Left hindlimb (tissue), 1 donor: ENCODE measurements at places on chromosomes 4 and X.

- no peak for DNase-seq
Observed at GRCh38 chrX:8845060-8845459, 43.9 kb upstream of the FAM9A start.

DNA sequence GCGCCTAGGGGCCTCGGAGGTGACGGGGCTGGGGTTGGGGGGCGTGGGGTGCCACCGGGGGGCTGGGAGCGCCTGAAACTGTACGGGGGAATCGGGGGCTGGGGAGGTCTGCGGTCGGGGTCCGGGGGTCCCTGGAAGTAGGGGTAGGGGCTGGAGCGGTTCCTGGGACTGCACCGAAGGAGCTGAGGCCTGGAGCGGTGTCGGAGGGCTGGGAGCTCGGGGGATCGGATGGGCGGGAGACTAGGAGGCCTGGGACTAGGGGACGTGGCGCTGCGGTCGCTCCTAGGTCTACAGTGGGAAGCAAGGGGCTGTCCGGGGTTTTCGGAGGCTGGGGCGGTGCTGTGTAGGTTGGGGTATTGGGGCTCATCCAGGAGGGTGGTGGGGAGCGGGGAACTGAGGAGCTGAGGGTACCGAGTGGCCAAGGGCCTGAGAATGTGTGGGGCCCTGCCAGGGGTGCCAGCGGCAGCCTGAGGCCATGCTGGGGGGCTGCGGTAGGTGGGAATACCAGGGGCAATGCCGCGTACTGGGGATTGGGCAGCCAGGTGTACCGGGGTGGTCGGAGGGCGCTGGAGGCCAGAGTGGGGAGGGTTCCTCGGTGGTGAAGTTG, 562 bp downstream of the AKAP17A start:
- DNase-seq, result no peak

DNA sequence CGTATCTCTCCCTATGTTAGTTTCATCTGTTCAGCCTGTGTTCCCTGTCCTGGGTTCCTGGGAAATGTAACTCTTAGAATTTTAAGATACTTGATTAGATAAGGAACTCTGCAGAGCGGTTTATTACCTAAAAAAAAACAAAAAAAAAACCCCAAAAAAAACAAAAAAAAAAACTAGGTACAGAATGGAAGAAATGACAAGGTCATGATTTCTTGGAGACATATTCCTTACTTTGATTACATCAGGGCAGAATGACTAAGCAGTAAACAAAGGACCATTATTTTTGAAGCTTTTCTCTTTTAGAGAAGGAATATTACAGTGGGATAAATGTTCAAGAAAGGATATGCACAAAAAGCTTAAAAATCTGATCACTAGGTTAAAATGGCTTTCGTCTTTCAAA, 171.8 kb downstream of the ARAP2 start:
- no peak for DNase-seq

DNA sequence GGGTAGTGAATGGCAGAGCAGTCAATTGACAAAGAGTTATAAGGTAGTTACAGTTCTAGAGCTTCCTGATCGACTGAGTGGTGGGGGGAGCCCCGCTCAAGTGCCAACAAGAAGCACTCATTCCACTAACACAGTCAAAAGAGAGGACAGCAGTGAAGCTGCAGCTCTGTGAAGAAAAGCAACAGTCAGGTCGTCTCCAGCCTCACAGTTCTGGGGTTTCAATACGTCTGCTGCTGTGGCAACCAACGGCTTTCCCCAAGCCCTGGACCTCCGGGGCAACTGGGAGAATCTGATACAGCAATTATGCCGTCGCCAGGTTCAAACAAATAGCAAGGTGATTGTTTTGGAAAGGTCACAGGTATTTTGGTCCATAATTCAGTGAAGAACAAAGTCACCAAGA, 30.8 kb downstream of the GPM6B start:
- DNase-seq, result no peak

DNA sequence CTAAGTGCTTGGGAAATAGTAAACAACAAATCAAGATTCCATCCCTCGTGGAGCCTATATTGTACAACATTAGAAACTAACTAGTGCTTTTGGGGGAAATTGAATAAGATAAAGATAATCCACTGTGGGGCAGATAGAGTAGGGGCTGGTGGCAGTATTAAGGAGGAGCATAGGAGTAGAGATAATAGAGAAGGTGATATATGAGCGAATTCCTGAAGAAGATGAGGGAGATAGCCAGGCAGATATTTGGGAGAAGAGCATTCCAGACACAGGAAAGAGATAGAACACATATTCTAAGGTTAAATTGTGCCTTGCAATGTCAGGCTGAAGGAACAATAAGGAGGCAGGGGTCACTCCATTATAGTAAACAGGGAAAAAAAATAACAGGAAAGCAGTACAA, 218.2 kb downstream of the GRID2 start:
- no peak for DNase-seq

DNA sequence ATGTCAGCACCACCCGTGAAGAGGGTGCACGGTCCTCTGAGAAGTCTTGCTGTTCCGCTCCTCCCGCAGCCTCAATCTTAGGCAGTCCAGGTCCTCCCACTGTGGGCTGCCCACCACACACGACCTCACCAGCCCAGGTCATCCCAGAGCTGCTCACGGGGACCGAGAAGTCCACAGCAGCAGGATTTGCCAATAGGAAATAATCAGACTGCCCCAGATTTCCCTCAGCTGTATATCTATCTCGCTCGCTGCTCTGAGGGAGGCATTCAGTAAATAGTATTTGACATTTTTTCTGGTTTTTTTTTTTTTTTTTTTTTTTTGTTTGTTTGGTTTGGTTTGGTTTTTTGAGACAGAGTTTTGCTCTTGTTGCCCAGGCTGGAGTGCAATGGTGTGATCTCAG, 83.8 kb downstream of the STOX2 start:
- no peak for DNase-seq

DNA sequence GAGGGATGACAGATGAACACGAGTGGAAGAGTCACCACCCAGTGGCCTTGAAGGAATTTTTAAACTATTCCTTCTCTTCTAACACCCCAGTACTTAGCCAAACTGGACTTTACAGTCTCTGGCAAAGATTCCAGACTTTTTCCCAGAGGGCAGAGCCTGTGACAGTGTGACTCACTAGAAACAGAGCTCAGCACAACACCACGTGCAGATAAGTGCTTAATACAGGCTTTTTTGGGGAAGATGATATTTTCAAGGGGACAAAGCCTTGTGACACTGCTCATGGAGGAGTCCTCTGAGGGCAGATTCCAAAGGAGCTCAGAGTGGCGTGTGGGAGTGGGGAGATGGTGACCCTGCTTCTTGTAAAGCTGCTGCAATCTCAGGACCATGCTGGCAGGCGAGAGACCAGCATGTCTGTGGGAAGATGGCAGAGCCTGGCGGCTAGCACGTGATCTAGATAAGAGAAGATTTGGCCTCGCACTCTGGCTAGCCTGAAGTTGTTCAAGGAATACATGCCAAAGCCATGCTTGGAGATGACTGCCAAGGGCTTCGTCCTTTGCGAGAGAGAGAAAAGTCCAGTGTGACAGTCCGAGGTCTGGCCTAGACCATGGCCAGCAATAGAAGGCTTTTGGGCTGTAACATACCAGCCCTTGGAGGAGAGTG, 2.4 kb downstream of the RAB33A start:
- DNase-seq, result no peak

DNA sequence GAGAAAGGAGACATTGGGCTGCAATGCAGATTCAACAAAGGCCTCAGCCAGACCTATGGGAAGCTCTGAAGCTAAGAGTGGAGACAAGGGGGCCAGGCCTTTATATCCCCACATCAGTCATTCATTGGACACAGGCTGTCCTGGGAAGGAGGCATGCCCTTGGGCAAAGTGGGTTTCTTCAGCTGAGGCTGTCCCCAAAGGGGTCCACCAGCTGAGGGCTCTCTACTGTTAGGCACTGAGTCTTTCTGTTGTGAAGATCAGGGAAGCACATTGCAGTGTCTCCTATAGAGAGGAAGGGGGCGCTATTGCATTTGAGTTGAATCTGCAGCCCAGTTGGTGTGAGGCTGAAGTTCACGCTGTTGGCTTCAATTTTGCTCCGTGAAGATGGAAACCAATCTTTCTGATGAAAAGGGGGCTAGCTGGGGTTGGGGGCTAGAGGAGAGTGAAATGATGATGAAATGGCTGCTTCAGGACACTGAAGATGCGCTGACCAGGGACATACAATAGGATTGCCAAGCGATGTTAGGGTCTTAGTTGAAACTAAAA, 48.0 kb downstream of the SLC25A5 start:
- peak; percentile 36 for DNase-seq
